ENCODE measurements at places on chromosomes 11 and 22.

DNA sequence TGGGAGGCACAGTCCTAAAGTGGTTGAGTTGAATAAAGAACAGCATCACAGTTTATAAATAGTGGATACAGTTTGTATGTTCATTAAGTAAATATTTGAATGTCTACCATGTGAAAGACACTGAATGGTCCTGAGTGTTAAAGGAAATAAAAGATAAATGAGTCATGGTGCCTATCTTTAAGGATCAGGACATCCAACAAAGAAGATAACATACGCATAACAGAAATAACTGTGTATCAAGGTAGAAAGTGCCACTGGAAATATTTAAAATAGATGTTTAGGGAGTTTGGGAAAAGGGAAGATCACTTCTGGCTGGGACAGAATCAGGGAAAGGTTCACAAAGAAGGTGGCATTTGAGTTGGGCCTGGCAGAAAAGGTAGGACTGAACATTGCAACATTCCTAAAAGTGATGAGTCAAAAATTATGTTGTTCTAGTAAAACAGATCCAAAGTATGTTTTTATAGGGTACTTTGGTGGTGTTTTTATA lies 41.5 kb downstream of the CSTPP1 start:
- DNase-seq = no peak

- DNase-seq = no peak
These were observed 121.7 kb upstream of the CRYBB3 start for GRCh38 chr22:25077964-25078363.

- DNase-seq = no peak
These were observed 44.2 kb downstream of the SYTL2 start for GRCh38 chr11:85766721-85767161.

GRCh38 chr11:35798423-35798822 lies 135.8 kb downstream of the TRIM44 start:
- no peak for DNase-seq

DNA sequence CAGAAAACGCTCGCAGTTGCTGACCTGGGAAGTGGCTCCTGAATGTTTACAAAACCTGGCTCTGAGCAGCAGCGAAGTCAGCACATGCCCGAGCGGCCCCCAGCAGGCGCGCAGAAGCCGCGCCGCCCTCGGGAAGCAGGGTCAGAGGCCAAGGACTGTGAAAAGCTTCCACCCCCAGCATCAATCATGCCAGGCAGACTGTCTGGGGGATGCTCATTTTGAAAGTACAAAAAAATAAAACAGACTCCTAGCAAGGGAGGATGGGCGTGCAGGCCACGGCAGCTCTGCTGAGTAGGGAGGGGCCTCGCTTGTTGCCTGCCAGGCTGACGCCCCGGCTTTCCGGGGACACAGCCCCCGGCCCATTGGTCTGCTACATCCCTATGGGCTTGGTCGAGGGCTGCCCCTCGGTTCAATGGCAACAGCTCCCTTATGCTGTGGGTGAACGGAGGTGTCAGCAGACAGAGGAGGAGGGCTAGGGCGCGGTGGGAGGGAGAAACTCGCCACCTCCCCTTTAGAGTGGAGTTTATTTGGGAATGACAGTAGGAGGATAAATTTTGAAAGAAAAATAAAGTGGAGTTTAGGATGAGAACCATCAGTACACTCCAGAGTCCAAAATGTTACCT lies 37.7 kb upstream of the GNB1L start:
- no peak for DNase-seq

- no peak for DNase-seq
These were observed 5.8 kb downstream of the ARL14EP start for GRCh38 chr11:30328681-30329080.

DNA sequence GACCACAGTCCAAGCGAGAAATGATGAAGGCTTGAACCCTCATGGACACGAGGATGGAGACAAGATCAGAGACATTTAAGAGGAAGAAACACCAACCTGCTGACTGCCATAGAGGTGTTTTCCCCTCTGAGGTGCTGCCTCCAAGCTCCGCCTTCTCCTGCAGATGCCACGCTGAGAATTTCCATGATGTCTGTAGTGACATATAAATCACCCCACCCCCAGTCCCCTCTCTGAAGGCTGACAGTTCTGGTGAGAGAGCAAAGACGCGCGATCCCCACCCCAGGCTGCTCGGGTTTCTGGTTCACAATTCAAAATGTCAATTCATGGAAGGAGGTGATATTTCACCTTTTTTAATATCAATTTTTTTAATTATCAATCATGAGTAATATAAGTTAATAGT lies 28.2 kb downstream of the LRRC32 start:
- DNase-seq = no peak

GRCh38 chr22:47797342-47797945 lies 1035.0 kb downstream of the TBC1D22A start:
- peak; percentile 25 for DNase-seq
